ENCODE measurements at places on chromosomes 11 and 22. TPM values are rescaled to one million over a fixed set of nuclear protein-coding genes. Genes with fewer than 3 reads are reported as not detected.

DNA sequence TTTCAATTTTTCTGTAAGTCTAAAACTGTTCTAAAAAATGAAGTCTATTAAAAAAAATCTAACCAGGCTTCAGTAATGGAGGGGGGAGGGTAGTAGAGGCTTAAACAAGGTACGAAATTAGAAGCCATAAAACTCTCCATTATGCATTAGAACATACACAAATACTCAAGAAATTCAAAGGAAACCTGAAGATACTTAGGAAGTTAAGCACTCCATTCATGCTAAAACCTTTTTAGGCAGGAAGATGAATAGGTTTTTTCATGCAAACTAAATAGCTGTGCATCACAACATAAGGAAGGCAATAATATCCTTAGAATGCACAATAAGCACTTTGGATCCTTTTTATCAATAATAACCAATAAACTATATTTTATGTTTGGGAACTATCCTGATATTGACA lies 2.4 kb downstream of the RAB6A start:
- DNase-seq: no peak

DNA sequence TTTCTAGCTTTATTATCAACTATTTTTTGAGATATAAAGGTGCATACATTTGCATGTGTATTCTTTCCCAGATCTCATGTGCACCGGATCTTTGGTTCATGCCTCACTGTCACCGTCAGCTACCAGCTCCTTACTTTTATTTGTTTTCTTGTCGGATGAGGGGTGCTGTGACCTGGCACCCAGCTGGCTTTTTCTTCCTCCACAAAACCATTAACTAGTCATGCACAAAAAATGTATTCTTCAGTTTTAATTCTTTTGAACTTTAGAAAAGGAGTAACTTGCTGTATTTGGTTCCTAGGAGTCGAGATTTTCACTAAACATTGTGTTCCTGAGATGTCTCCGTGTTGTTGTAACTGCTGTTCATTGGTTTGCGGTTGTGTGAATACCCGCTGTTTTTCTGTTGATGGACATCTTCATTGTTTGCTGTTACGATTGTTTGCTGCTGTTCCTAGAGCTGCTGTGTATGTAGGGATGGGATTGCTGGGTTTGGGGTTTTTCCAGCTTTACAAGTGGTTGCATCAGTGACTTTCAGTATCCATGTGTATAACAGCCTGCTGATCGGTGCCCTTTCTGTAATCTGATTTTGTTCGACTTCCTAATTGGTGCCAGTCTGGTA lies 39.4 kb downstream of the MOV10L1 start:
- DNase-seq: no peak

Gene CST6
- total RNA-seq: 0.79 TPM

GRCh38 chr11:1484695-1485503 lies 1.7 kb downstream of the MOB2 start:
- DNase-seq: no peak

DNA sequence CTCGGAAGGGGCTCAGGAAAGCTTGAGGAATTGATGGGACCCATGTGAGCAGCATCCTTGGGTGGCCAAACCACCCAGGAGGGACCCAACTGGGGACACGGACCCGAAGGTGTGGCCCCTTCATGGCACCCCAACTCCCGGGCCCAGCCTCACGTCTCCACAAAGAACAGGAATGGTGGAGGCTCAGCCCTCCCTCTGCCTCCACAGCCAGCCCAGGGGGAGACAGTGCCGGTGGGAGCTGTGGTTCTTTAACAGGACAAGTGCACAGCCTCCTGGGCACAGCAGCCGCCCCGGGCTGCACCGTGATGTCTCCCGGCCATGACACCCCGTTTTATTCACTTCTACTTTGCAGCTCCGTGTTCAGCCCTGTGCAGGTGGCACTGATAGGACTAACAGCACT lies 587.2 kb downstream of the BRD1 start:
- DNase-seq: no peak

Gene ZNF214
- total RNA-seq: 0.10 TPM

Gene FJX1
- total RNA-seq: 0.46 TPM

- DNase-seq: no peak
Observed at GRCh38 chr11:60926500-60926899, 2.2 kb downstream of the TMEM132A start.

DNA sequence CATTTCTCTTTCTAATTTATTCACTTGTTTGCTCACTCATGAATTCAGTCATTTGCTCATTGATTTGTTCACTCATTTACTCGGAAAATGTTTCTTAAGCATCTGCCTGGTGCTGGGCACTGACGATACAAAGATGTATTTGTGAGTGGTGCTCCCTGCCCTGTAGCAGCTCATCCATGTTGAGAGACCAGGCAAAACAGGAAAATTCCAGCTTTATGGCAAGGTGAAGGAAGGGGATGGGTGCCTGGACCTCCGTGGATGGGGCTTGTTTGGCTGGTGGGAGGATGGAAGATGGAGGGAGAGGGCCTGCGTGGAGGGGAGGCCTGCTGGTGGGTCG lies 53.1 kb downstream of the TBC1D22A start:
- no peak for DNase-seq

DNA sequence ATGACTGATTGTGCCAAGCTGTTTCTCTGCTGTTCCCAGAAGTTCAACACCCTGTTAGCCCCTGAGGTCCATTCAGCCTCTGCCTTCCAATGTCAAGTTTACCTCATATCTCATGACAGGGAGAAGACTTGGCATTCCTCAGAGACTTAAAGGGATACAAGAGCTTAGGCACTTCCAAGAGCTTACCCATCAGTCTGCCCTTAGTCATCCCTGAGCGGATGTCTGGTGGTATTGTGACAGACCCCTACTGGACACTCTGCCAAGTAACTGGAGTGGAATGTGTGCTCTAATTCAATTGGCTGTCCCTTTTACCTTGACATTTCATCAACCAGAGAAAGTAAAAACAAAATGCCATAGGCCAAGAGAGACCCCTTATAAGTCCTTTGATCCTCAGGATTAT lies 151.5 kb downstream of the AASDHPPT start:
- no peak for DNase-seq

GRCh38 chr11:118659314-118659952 lies 20.0 kb downstream of the TREH start:
- peak; percentile 94 for DNase-seq

DNA sequence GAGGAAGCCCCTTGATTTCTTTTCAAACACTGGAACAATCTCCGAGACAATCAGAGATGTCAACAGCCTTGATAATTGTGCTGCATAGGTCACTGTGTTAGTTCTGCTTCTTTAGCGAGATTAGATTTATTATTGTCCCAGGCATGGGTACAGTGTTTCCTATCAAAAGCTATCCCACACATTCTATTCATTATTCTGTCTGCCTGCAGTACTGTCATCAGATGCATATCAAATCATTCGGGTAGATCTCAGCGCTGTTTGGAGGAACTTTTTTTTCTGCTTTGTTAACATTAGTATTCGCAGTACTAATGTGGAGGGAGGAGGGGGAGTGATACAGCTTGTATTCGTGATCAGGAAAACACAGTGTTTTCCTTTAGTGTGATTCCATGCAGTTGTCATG lies 208.0 kb downstream of the C11orf91 start:
- DNase-seq: no peak

GRCh38 chr11:121082670-121083069 lies 18.4 kb upstream of the TECTA start:
- no peak for DNase-seq

Gene BTBD18
- not detected for total RNA-seq

Gene DAGLA
- 0.05 TPM for total RNA-seq

DNA sequence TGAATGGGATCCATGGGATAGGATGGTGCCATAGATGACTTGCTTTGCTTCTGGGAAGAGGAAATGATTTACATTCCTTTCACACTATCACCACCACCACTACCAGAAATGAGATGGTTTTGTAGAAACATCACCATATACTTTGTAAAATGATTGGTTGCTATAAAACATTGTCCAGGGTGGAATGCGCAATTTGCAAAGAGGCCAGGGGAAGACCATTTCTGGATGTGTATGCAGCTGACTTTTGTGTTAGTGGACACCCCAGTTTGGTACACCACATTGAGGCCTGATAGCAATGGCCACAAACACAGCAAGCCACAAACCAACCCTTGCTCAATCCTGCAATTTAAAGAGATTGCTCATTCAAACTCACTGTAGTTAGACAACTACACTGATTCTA lies 56.7 kb upstream of the RCN1 start:
- no peak for DNase-seq

Gene FXYD2
- 3.7 TPM for total RNA-seq

Gene RASGRP2
- total RNA-seq: 27.9 TPM

Gene SCGB1C1
- total RNA-seq: not detected

Gene SMCO4
- 36.1 TPM for total RNA-seq

DNA sequence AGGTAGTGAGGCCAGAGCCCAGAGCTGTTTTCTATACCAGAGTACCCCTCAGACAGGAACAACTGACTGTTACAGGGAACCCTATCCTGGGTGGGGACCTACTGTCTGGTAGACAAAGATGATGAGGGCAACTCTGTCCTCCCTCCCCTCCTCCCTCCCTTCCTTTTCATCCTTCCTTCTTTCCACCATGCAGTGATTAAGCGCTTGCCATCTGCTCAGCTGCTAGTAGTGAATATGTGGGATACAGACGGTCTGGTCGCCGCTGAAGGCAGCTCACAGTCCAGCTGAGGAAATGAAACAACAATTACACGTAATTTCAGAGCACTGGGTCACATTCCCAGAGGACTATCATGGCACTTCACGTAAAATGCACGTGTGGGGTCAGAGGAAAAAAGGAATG lies 597.1 kb downstream of the BUD13 start:
- no peak for DNase-seq

- no peak for DNase-seq
Observed at GRCh38 chr22:32021716-32022115, 21.3 kb upstream of the SLC5A1 start.

- no peak for DNase-seq
Observed at GRCh38 chr11:69645801-69646492, 5.0 kb downstream of the CCND1 start.

DNA sequence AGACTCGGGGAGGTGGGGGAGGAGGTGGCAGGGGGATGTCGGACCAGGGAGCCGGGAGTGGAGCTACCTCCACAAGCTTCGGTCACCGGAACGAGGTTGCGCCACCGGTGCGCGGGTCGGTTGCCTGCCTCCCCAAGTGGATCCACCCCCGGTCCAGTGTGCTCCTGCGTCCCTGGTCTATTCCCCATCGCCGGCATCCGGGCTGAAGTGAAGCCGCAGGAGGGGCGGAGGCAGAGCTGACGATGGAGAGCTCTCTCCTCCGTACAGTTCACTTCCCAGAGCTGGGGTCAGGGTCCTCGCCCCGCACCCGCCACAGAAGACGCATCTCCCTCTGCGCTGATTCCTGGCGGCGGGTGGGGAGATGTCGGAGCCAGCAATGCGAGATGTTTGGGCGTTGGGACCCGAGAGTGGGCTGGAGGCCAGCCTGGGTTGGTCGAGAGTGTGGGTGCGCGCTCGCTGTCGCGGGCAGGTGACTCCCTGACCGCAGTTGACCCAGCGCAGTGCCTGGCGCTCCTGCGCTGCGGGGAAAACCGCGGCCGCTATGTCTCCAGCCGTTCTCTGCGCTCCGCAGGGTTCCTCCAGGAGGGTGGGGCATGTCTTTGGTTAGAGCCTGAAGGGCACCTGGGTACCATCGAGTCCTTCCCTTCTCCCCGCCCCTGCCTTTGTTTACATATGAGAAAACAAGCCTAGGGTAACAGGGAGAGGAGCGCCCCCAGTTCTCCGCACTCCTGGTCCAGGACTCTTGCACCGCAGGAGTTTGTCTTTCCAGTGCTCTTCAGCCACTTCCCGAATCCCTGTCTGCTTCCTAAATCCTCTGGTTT lies 1.7 kb downstream of the C11orf96 start:
- peak; percentile 18 for DNase-seq

- DNase-seq: no peak
Observed at GRCh38 chr22:43066844-43067385, 22.3 kb downstream of the TTLL1 start.

Gene SLC22A8
- total RNA-seq: not detected

- DNase-seq: no peak
Observed at GRCh38 chr11:85316967-85317366, 310.2 kb downstream of the DLG2 start.

DNA sequence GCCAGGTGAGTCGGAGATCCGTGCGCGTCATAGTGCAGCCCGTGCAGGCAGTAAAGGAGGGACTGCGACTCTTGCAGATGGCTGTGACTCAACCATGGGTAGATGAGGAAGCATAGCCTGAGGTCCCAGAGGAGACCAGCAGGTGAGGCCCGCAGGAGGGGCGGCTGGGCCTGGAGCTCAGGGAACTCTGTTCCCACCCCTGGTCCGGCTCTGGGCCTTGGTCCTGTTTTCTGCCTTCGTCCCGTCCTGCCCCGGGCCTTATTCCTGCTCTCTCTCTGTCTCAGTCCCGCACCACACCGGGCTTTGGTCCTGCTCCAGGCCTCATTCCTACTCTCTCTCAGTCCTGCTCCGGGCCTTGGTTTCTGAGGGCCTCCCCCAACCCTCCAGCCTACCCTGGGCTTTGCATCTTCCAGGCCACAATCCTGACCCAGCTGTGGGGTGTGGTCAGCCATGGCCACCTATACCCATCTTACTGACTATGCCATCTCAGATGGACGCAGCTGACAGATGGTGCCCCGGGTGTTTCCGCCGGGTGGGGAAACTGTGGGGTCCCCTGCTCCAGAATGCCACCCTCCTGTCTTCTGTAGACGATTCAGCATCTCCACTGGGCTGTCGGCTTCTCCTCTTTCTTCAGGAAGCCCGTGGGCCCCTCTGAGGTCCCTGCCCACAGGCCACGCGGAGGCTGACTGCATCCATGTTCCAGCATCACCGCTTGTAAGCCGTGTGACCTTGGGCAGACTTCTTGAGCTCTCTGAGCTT lies 1134.1 kb downstream of the BRD1 start:
- no peak for DNase-seq

DNA sequence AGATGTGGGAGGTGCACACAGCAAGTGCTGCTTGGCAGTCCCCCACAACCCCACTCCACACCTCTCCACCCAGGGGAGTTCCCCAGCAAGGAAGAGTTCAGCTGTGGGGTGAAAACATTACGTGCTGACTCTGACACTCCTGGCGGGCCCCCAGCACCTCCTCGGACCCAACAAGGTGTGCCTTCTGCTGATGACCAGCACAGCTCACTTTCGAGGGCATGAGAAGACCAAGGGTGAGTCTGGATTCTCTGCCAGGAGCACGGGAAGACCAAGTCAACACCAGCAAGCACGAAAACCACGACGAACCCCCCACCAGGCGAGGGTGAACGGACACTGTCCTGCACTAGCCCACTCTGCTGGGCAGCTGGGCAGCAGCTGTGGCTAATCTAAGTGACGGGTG lies 1.4 kb downstream of the ALG12 start:
- DNase-seq: no peak

DNA sequence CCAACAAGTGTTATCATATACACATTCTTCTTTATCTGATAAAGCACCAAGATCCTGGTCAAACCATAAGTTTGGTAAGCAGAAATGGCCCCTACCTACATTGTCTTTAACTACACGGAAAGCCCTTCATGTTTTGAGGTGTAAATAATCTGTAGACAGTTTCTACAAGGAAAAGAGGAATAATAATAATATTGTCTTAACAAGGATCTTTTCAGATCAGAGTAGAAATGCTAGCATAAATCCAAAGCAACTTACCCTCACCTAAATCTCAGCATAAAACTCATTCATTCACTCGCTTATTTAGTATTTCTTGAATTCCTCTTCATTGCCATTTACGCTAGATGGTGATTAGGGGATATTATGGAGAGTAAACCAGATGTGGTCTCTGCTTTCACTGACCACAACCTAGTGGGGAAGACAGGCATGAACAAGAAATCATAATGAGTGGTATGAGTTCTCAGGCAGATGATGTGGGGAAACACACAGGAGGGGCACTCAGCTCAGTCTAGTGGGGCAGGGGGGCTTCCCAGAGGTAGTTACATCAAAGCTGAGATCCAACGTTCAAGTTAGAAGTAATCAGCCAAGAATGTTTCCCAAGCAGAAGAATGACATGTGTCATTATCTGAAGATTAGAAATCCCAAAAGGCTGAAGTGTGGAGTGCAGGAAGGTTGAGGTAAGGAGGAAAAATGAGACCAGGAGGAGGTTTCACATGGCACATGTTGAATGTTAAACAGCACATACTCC lies 65.4 kb upstream of the ZC3H12C start:
- DNase-seq: no peak

Data from activated T-cell treated with anti-CD3 and anti-CD28 coated beads, Interleukin-2, amount 50 U/mL, for 72 hours (primary cell).